ENCODE measurements at places on chromosomes 6 and 20.

GRCh38 chr6:17771609-17772008 lies 64.9 kb upstream of the NUP153 start:
- DNase-seq: no peak

- DNase-seq: no peak
These were observed 389.2 kb upstream of the FLRT3 start for GRCh38 chr20:14726591-14726990.

DNA sequence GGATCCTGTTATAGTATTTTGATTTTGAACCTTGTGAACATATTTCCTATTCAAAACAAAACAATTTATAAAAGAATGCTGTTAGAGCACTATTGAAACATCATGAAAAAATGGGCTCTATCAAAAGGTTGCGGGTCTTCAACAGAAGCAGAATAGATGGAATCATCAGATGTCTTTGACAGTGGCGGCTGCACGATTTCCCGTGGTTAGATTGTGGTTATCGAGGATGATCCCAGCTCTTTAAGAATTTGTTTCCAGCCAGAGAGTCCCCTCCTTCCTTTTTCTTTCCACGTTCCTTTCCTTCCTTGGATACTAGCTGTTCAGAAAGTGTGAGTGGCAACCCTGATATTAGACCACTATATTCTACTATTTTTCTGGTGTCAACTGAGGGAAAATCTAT lies 163.4 kb downstream of the FARS2 start:
- DNase-seq: no peak

DNA sequence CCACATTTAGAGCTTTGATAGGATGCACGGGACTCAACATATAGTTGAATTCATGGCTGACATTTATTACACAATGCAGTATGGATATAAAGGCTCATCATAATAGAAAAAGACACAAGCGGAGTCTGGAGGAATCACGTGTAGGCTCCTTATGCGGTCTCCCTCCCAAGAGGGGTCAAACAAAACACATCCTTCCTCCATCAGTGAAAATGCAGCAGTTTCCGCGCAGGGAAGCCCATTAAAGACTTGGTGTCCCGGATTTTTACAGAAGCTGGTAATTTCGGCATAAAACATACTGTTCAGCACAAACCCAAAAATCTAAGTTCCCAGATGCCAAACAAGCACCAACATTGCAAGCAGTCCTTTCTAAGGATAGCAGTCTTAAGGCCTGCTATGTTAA lies 1.1 kb downstream of the USP45 start:
- no peak for DNase-seq

DNA sequence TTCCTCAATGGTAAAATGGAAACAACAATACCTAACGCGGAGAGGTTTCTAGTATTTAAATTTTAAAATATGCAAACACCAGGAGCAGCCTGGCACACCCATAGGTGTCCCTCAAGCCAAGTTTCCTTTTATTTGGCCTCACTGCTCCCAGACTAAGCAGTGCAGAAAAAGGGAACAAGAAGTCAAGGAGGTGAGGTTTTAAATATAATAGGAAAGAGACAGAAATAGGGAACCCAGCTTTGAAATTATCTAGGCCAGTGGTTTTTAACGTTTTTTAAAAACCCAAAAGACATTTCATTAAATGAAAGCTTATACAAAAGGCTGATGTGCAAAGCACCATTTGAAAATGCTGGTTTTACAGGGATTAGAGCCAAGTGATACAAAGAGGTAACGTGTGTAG lies 109.6 kb downstream of the SLC22A3 start:
- no peak for DNase-seq

Data from AG04450 (cell line).